Smooth muscle cell of trachea (primary cell): ENCODE measurements at places on chromosomes 2 and 18. TPM values are rescaled to one million over a fixed set of nuclear protein-coding genes. Genes with fewer than 3 reads are reported as not detected.

Gene ATL2
- total RNA-seq, result 47.6 and 64.6 TPM in 2 replicates

Gene TTC32
- total RNA-seq, result 8.3 and 14.8 TPM in 2 replicates

Gene CHRNG
- total RNA-seq, result not detected in 2 replicates

Gene ANKRD36B
- total RNA-seq, result 21.2 and 35.5 TPM in 2 replicates

Gene EPG5
- 79.1 and 88.3 TPM in 2 replicates for total RNA-seq

Gene HRH4
- under 0.01 TPM in 2 replicates for total RNA-seq

Gene GRHL1
- total RNA-seq, result 0.58 and 0.66 TPM in 2 replicates

Gene NGEF
- total RNA-seq, result 0.44 and 4.3 TPM in 2 replicates

Gene EMX1
- not detected in 2 replicates for total RNA-seq

Gene EEF1B2
- total RNA-seq, result 473 and 633 TPM in 2 replicates

Gene NPPC
- not detected in 2 replicates for total RNA-seq

Gene ALPG
- total RNA-seq, result not detected in 2 replicates

Gene MROH2A
- total RNA-seq, result not detected in 2 replicates

Gene PRSS56
- total RNA-seq, result not detected in 2 replicates
